ENCODE measurements at places on chromosomes 5 and 9.

GRCh38 chr5:142807372-142807911 lies 37.3 kb downstream of the ARHGAP26 start:
- peak; percentile 55 for DNase-seq

- no peak for DNase-seq
These were observed 12.1 kb upstream of the CAMSAP1 start for GRCh38 chr9:135919318-135919890.

GRCh38 chr9:38622951-38623350 lies 2.6 kb upstream of the ANKRD18A start:
- no peak for DNase-seq

DNA sequence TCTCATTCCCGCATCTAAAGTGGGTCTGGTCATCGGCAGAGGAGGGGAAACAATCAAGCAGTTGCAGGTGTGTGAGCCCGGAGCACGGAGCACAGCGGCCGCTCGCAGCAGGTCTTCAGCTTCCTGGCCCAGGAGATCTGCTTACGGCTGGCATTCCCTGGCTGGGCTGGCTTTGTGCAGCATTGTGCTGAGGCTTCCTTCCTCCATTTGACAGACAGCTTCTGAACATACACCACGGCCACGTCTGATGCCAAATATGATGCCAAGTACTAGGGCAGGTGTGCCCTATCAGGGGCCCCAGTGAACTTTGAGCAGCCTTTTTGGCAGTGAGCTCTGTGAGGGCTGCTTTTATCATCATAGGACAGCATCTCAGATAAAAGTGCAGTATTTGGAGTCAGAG lies 37.1 kb downstream of the FUBP3 start:
- DNase-seq, result no peak

GRCh38 chr9:97852399-97853055 lies 499 bp upstream of the FOXE1 start:
- DNase-seq, result no peak

- DNase-seq, result no peak
These were observed 4.4 kb upstream of the PRR7 start for GRCh38 chr5:177442066-177442826.

DNA sequence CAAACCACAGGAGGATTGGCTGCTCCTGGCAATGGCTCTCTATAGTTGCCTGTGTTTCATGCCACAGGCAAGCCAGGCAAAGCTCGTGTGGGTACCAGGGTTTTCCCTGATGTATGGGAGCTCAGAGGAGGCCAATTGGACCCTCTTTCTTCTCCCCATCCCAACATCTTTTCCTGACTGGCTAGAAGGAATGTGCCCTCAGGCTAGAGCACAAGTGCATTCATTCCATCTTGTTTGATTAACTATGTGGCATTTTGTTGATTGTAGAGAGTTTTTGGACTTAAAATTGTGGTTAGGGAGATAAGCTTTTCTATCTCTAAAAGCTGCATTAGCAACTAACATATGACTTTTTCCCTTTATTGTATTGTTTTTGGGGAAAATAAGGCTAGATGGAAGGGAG lies 561.3 kb downstream of the PSAT1 start:
- no peak for DNase-seq

GRCh38 chr9:36815023-36815422 lies 219.0 kb downstream of the PAX5 start:
- no peak for DNase-seq

DNA sequence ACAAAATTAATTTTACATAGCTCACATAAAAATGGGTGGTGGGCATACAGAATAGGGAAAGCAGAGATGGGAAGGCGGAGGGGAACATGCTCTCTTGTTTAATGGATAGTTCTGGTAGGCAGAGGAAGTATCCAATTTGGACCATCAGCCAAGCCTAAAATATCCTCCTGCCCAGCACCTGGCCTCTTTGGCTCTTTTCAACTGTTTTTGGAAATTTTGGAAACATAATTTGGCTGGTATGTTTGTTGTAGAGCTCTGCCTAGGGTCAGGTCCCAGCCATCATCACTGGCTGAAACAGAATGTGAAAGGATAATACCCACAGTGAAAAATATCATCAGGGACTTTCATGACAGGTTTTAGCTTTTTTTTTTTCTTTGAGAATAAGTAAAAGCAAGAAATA lies 467.3 kb upstream of the DMAC1 start:
- no peak for DNase-seq

GRCh38 chr5:76926329-76927105 lies 26.3 kb upstream of the CRHBP start:
- no peak for DNase-seq

- DNase-seq, result peak; percentile 73
These were observed 502.7 kb downstream of the NR2F1-AS1 start for GRCh38 chr5:93078082-93079038.

DNA sequence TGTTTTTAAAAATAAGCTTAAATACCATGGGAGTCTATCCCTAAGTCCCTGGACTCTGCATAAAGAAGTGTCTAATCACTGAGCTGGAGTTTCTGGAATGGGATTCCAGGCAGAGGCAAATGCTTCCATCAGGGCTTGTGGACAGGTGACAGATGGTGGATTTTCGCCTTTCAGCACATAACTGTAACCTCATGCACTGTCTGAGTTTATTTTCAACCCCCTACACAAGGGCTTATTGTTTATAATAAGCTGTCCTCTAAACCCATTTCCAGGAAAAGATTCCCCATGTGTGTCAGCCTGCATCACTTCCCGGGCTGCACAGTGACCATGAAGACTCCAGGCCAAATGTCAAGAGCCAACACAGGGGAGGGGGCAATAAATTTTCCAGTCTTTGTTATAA lies 264.0 kb downstream of the PIK3R1 start:
- DNase-seq, result peak; percentile 35

GRCh38 chr5:175517824-175518450 lies 39.6 kb downstream of the SFXN1 start:
- no peak for DNase-seq

DNA sequence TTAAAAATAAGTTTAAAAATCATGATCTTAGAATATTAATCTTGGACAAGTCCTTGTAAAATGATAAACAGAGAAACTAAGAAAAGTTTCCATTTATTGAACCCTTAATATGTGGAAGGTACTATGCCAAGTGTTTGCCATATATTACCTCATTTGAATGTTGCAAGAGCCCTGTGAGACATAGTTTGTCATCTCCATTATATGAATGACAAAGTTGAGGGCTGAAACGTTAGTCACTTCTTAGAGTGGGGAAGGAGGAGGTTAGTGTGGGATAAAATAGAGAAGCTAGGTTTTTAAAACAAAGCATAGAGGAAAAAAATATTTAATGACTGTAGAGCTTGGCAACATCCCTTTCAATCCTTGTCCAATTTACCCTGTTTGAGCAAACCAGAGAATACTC lies 2.0 kb downstream of the TNC start:
- no peak for DNase-seq

DNA sequence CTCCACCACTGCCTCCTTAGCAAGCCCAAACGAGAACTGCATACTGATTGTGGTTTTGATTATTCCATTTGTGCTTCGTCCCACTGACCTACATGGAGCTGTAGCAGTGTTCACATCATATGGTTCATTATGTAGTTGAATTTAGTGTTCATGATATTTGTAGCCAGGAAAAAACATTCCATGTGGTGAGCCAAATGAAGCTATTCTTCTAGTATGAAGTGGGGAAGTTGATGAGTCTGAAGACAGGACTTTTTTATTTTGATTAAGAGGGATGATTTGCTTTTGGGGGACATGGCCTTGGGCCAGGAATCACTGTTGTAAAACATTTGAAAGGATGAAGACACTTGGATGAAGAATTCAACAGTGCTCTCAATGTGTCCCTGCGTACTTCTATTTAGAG lies 192.9 kb upstream of the SLC27A6 start:
- peak; percentile 32 for DNase-seq

GRCh38 chr5:80129146-80129545 lies 94.0 kb downstream of the THBS4 start:
- DNase-seq, result no peak

- peak; percentile 60 for DNase-seq
These were observed 59.4 kb downstream of the SIL1 start for GRCh38 chr5:139138809-139139208.

- DNase-seq, result no peak
These were observed 68.4 kb downstream of the NRG2 start for GRCh38 chr5:139974661-139975060.

- no peak for DNase-seq
These were observed 6.3 kb downstream of the CCL19 start for GRCh38 chr9:34684816-34685215.

GRCh38 chr9:130304116-130304515 lies 38.6 kb downstream of the HMCN2 start:
- no peak for DNase-seq

DNA sequence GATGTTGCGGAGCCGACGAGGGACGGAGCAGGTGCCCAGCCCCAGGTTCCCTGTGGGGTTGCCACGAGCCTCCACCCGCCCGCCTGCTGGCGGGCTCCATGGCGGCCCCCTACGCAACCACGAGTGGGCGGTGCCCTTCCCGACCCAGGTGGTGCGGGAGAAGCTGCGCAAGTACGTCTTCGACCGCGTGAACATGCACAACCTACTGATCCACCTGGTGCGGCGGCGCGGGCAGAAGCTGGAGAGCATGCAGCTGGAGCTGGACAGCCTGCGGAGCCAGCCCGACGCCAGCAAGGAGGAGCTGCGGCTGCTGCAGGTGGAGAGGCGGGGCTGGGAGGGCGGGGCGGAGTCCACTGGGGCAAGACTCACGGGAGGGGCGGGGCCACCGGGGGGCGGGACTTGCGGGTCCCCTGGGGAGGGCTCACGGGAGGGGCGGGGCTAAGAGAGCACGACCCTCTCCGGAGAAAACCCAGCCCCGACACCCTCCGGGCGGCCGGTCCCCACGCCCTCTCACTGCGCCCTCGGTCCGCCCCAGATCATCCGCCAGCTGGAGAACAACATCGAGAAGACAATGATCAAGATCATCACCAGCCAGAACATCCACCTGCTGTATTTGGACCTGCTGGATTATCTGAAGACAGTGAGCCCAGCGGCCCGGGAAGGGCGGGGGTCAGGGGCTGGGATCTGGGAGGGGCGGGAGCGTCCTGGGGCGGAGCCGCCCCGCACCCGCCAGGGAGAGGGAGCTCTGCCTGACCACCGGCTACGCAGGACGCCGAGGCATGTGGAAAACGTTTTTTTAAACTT lies 3.9 kb downstream of the CCDC183 start:
- peak; percentile 79 for DNase-seq

GRCh38 chr9:94772639-94773303 lies 46.3 kb downstream of the AOPEP start:
- peak; percentile 82 for DNase-seq

DNA sequence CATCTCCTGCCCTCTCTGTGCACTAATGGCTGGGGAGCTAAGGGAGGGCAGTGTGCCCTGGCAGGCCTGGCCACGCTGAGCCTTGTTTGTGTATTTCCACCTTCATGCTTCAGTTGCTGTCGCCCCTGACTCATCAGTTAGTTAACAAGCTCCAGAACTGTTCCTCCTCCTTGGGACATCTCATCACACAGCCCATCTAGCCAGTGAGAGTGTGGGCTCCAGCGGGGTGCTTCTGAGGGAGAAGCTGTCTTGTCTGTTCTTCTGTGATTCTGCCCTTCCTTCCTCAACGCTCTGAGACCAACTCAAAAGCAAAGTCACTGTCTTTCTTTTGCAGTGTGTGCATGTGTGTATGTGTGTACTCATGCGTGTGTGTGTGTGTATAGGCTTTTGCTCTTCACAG lies 58.3 kb upstream of the CPEB4 start:
- no peak for DNase-seq

DNA sequence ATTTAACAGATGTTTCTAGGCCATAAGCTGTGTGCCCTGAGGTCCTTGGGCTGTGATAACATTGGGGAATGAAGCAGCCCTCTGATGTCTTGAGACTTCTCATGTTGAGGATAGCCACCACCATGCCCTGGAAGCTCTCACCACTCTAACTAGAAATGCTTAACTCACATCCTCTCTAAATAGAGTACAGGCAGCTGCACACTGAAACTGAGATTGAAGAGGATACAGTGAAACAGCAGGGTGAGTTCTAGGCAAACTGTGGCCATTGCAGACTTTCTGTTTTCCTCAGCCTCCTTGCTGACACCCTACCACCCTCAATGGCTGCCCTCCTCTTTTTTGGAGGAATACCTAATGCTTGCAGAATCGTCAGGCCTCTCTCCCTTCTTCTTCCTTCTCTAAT lies 22.4 kb downstream of the UTP15 start:
- no peak for DNase-seq

DNA sequence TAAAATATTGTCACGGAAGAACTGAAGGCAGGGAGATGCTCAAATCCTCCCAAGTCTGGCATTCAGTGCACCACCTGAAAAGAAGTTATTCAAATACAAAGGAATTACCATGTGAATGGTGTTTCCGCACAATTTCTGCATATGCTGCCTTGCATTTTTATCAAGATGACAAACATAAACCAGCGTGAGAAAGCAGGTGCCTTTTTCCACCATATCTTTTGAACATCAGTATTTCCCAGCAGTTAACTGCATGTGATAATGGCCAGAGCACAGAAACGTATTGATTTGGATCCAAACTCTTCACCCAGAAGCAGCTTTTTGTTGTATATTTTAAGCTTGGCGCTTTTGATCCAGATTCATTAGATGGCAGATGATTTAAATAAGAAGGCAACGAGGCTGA lies 808.0 kb downstream of the TLE1 start:
- no peak for DNase-seq

- DNase-seq, result no peak
These were observed 78.1 kb downstream of the CEMIP2 start for GRCh38 chr9:71690063-71690688.

- DNase-seq, result no peak
These were observed 216.2 kb downstream of the ENC1 start for GRCh38 chr5:74424162-74424868.

- peak; percentile 58 for DNase-seq
These were observed 28.4 kb downstream of the PSAT1 start for GRCh38 chr9:78325343-78325742.

DNA sequence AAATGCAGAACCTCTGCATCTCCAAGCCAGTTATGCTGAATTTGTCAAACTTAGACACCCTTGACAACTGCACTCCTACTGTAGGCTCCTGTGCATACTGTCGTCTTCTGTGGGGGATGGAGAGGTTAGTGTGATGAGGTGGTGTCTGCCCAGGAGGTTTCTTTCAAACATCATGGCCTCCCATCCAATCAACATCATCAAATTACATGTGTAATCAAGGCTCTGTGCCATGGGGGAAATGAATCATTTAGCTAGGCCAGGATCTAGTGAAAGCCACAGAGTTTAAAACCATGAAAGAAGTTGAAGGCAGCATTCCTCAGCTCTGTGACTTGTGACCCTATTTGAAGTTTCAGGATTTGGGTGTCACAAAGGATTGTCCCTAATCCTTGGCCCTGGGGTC lies 240.6 kb downstream of the MARCHF11 start:
- no peak for DNase-seq

GRCh38 chr5:148619484-148619883 lies 34.8 kb downstream of the HTR4 start:
- no peak for DNase-seq

- no peak for DNase-seq
These were observed 338.1 kb upstream of the ATP10B start for GRCh38 chr5:161190086-161190485.

DNA sequence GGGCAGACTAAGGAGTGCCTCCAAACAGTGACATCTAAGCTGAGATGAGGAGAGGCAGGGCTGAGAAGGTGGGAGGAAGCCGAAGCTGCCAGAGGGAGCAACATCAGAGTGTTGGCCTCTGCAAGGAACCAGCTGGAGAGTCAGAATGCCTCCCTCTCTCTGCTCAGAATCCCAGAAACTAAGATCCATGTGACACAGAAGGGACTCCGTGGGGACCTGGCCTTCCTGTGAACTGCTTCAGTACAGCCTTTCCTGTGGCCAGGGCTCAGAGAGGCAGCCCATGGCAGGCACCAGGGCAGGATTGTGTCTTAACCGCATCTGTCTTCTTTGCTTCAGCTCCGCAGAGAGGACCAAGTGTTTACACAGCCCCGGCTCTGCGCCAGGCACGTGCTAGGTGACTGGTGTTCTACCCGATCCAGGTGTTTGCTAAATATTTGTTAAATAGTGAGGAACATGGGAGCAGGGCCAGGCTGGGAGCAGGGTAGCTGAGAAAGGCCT lies 33.5 kb downstream of the KCNMB1 start:
- no peak for DNase-seq

All from femur (tissue), 1 donor.